ENCODE measurements at places on chromosomes 4 and X.

GRCh38 chr4:6781561-6781960, 966 bp upstream of the KIAA0232 start:
- no peak for DNase-seq

DNA sequence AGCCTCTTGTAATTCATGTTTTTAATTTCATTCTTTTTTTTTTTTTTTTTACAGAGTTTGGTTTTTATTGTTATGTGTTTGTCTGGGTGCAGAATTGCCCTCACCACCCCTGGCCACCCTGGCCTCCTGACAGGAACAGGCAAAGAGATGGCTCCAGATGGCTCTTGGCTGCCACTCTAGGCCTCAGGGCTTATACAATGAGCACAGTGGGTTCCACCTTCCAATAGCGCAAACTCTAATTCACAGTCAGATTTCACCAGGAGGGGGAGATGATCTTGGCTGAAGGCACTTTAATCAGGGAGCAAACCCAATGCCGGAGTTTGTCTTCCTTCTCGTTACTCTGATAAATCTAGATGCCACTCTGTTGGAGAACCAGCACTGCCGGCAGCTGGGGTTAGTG, 24.8 kb downstream of the CPE start:
- no peak for DNase-seq

- DNase-seq: no peak
These were observed 245.3 kb downstream of the AFAP1 start for GRCh38 chr4:7694324-7694723.

DNA sequence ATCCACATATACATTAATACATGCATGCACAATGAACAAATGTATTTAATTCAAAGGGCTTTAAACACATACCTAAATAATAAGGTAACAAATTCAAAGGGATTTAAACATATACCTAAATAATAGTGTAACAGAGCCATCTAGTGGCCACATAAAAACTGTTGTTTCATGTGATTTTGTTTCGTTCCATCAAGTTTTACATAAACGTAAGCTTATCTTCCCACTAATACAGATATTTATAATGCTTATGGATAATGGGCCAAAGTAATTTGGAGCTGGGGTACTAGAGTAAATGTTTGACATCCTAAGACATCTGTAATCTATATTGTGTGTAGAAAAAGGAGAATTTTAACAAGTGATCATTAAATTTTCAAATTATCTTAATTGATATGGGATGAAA, 82.3 kb downstream of the PRSS12 start:
- DNase-seq: no peak

DNA sequence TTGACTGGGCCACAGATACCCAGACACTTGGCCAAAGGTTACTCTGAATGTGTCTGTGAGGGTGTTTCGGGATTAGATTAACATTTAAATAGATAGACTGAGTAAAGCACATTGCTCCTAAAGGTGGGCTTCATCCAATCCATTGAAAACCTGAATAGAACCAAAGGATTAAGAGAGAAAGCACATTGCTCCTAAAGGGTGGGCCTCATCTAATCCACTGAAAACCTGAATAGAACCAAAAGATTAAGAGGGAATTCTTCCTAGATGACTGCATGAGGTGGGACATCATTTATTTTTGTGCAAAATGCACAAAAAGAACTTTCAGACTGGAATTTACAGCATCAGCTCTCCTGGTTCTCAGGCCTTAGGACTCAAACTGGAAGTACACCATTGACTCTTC, 351.2 kb upstream of the PCDH10 start:
- no peak for DNase-seq

DNA sequence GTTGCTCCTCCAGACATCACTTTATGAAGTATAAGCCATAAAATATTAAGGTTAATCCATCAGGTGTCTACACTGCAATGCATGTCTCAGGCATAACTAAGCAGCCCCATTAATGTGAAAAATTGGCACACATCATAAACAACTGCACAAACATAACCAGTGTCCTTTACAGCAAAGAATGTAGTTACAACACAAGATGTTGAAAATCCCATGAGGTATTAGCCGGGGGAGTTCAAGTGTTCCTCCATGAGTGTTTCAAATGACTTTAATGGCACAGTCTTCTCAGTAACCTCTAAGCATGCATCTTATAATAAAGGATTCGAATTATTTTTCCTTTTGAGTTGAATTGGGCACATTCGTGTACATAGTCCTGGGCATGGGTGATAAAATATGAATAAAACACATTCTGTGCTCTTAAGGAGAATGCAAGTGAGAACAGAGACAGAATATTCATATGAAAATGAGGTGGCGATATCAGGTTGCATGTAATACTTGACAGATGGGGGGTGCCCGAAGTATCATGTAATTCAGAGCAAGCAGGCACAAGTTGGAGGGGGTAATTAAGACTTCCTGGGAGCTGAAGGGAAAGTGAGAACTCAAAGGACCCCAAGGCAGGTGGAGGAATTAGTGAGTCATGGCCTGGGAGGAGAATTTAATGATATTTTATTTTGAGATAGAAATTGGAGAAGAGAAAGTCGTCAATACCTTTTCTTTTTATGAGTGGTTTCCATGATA, 18.2 kb upstream of the VCX2 start:
- peak; percentile 32 for DNase-seq

GRCh38 chr4:169492436-169493163, 119.8 kb downstream of the NEK1 start:
- DNase-seq: no peak

DNA sequence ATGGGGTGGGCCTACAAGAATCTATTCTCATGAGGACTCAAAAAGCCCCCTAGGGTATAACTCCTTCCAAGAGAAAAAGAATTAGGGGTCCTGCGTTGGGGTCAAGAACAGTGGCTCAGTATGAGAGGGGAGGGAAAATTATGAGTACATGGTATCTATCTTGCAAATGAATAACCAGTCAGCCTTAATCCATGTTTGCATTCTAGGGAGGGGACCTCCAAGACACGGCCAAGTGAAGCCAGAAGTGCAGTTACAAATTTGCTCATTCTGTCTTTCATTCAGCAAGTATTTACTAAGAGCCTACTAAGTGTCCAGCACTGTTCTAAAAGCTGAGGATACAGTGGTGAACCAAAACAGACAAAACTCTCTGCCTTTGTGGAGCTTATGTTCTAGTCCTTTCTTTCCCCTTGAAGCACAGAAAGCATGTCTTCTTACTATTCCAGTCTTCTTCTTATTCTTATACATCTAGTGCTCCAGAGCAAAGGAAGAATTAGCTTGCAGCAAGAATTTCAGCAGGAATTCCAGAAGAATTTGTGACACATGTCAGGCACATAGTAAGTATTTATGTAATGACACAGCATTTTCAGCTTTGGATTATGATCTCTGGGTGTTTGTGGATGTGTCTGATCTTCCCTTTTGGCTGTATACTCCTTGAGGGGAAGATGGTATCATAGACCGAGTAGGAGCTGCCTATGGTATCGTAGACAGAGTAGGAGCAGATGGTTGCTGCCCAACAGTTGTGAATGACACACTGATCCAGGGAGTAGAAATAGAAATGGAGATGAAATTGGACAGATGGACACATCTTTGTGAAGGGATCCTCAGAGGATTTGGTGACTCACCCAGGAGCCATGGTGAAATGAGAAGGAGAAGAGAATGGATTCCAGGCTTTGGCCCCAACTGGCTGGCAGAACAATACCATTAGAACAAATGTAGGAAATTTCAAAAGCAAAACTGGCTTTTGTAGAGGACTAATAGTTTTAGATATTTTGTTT, 75.9 kb downstream of the COQ2 start:
- DNase-seq: no peak

DNA sequence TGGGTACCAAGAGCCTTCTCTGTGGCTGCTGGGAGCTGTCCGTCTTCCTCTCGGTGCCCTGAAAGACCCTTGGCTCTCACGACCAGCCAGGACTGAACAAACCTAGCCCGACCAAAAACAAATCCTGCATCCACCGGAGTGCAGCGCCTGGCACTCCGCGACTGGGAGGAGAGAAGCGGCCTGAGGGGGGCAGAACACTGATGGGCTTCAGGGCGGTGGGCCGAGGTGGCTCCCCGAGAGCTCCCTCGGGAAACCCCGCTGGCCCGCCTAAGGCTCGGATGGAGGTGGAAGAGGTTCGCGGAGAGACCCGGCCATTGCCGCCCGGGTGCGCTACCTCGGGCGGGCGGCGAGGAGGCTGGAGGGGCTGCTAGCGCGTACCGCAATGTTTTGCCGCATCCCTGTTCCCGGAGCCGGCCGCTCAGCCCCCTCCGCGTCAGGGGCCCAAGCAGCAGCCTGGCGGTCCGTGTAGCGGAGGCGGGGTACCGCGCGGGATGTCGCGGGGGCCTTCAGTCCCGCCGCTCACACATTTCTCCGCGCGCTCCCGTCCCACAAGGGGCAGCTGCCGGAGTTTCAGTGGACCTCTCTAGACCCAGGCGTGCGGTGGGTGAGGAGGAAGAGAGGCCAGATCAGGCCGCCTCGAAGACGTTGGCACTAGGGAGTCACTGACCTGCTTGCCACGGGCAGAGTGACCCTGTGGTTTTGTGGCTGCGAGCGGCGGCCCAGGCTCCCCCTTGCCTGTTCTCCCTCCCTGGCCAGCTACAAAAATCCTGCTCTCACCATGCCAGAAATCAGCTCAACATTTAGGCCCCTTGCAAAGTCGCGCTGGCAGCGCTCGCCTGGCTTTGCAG, 2.2 kb downstream of the SLITRK4 start:
- DNase-seq: no peak

DNA sequence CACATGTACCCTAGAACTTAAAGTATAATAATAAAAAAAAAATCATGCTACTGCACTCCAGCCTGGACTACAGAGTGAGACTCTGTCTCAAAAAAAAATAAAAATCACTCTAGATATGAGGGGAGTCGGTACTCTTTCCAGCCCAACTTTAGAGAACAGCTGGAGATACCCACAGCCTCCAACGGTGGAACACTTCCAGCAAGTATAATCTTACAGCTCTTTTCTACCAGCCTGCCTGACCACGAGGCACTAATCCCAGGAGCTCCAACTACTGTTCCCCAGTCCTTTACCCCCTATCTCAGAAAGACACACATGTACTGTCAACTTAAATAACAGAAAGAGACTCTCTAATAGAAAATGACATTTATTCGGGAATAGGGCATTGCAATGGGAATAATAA, 46.8 kb downstream of the STEEP1 start:
- DNase-seq: no peak

DNA sequence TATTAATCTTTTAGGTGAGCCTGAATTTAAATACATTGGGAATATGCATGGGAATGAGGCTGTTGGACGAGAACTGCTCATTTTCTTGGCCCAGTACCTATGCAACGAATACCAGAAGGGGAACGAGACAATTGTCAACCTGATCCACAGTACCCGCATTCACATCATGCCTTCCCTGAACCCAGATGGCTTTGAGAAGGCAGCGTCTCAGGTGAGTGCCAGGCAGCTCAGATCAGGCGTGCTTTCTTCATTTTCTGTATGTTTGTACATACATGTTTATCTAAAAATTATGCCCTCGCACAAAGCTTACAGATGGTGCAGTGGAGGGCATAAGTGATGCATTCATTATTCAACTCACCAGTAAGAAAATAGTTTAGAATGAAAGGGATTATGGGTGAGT, 85.6 kb downstream of the CPE start:
- DNase-seq: no peak

DNA sequence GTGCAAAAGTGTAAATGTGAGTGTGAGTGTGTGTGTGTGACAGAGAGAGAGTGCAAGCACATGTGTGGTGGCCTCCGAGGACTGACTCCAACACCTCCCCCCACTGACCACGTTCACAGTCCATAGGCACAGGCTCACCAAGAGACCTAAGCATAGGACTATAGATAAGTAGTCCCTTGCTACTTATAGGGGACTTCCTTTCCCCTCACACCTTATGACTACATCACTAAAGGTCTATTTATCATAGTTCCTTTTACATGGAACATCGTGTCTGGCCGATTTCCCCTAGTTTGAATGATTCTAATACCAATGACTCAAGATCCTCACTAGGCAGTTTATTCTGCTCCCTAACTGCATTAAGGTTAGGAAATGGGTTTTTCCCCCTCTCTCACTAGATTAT, 17.8 kb downstream of the FRMPD3 start:
- DNase-seq: no peak

- no peak for DNase-seq
These were observed 560.7 kb upstream of the TENM3 start for GRCh38 chr4:181682367-181683047.

DNA sequence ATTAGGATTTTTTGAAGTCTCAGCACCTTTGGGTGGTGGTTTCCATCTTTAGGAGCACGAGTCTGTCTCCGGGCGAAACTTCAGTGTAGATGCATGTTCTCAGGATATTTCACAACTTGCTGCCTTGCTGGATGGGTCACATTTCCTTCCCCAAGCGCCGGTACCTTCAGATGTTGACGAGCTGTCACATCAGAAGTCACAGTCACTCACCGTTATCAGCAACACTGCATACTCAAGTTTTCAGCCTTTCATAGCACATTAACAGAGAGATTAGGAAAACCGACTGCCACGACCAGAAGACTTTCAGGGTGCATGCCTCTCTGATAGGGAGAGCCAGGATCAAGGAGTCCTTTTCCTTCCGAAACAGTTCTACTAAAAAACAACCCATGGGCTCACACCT, 77.8 kb downstream of the SHROOM2 start:
- no peak for DNase-seq

DNA sequence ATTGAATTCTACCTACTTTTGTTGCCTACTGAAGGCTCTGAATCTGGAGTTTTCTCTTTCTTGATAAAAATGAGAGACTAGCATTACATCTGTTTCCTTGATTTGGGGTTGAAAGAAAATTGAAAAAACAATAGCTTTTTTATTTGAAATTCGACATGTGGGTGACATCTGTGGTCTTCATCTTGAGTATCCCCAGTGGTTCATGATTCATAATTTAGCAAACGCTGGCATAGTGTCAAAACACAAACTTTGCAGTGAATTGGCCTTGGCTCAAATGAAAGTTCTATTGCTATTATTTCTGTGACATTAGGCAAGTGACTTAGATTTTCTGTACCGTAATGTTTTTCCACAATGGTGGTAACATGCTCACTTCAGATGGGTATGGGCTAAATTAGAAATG, 747.6 kb downstream of the PCDH7 start:
- DNase-seq: no peak

- DNase-seq: no peak
These were observed 110.4 kb upstream of the MAP9 start for GRCh38 chr4:155487210-155487609.

- no peak for DNase-seq
These were observed 119.3 kb upstream of the AP1S2 start for GRCh38 chrX:15973946-15974345.

GRCh38 chrX:119693996-119694451, 1.1 kb upstream of the SEPTIN6 start:
- DNase-seq: no peak

DNA sequence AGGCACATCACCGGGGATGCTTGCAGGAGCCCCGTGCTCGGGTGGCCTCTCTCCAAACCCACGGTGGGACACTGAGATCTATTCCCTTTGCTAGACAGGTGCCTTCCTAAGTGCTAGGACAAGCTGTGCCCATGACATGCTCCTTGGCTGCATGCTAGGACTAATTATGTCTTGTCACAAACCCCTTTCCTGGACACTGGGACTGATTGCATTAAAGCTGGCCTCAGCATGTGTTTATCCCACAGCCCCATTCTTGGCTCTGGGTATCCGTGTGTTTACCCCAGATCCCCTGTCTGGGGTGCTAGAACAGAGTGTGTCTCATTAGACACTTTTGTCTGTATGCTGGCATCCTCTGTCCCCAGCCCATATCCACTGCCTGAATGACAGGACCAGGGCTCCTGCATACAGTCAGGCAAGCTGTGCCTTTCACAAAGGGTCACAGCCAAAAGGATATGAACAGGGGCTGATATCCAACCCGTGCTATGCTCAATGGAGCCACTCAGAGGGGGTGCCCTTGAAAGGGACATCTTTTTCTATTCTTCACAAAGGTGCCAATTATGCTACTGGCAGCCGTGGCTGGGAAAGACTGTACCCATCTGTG, 9.2 kb upstream of the IQSEC2 start:
- DNase-seq: no peak

GRCh38 chr4:1992468-1993168, 16.2 kb downstream of the NELFA start:
- no peak for DNase-seq
